ENCODE measurements at places on chromosomes 4 and X.

- no peak for DNase-seq
Measured at GRCh38 chrX:122596998-122597397, 587.1 kb upstream of the GRIA3 start.

DNA sequence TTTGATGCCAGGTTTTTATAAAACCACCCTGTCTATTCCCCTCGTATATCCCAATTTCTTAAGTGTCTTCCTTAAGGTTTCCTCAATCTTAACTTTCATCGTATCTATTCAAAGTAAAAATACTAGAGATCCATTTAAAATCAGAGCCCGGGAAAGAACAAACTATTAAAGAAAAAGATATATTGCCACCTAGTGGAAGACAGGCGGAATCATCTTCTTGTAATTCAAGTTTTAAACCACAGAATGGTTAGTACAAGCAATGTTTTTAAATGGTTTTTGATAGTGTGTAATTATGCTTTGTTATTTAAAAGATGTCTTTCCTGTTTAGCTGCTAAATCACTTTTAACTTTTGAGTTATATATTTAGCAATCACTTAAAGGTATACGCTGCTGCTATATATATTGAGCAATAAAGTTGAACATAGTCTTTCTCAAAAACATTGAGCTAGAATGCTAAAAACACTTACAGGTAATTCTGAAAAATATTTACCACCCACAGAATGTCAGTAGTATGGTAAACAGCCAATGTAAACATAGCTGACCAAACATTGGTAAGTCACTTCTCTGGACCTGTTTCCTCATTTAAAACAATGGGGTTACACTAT, 18.2 kb downstream of the PRDM8 start:
- DNase-seq, result no peak

- no peak for DNase-seq
Measured at GRCh38 chr4:79396794-79397193, 11.2 kb downstream of the GK2 start.

DNA sequence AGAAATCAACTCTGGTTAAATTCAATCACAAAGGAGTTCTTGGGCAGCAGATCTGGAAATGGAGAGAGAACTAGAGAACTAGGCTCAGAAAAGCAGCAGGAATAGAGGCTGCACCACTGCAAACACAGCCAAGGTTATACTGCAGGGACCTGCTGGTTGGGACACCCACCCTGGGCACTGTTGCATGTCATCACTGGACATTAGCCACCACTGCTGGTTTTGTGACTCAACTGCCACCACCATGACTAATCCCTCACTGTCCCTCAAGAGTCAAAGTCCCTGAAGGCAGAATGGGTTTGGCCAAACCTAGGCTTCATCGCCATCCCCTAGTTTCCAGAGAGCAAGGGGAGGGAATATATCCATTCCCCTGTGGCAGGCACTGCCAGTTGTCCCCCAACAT, 38.1 kb upstream of the IRAK1 start:
- DNase-seq, result no peak

DNA sequence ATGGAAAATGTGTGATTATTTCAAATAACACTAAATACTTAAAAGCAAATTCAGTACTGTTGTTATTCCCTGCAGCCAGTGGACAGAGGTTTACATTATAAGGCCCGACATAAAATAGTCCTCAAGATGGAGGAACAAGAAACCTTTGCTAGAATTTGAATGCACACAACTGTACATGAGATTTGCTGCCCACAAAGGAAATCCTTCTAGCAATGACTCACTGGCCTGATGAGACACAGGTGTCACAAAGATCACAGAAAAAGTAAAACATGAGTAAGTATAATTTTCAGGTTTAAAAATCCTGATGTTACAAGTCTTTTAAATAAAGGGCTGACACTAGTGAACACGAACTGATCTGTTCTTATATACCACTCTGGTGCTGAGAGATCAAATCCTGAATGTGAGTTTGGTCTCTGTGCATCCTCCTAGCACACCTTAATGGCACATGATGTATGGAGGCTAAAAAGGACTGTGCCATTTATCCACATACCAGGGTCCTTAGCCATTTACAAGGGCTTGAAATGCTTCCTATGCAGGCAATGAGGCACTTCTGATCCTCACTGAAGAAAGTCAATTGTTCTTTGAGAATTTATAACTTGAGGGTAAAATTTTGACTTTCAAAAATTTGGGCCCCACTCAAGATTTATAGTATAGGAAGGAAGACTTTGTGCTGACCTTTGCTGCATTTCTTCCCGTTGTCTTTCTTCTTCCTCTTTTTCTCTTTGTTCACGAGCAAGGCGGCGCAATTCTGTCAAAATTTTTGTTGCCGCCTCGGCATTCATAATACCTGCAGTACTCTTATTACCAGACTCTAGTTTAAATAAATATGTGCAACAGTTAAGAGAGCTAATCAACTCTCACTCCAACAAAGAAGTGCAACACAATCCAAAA, 23.0 kb downstream of the MAP7D3 start:
- no peak for DNase-seq

DNA sequence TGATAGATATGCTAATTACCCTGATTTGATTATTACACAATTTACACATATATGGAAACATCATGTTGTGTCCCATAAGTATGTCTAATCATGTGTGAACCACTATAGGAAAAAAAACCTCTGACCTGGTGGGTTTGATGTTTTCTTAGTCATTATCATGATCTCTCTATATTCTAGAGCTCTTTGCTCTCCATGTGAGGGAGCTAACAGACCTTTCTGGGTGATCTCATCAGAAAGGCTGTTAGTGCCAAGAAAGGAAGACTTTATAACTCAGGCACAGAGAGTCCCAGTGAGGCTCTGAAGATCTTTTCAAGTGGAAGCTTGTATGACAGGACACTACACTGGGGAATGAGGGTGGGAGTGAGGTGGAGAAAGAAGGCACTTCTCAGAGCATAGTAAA, 527.7 kb upstream of the MAGEB2 start:
- DNase-seq, result peak; percentile 0

DNA sequence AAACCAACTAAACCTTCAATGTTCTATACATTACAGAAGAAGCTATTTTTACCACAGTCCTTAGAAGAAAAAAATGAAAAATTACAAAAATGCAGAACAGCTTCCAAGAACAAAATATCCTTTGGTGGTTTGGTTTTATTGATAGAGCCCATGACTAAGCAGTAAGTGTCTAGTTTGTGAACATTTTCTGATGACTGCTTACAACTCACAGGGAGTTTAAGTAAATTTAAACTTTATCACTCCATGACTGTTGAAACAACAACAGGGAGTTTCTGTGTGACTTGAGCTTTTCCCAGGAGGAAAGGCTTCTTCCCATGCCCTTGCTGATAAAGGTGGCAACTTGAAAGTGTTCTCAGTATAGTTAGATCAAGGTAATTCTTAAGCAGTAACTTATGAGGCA, 2.9 kb downstream of the PF4 start:
- DNase-seq, result no peak

DNA sequence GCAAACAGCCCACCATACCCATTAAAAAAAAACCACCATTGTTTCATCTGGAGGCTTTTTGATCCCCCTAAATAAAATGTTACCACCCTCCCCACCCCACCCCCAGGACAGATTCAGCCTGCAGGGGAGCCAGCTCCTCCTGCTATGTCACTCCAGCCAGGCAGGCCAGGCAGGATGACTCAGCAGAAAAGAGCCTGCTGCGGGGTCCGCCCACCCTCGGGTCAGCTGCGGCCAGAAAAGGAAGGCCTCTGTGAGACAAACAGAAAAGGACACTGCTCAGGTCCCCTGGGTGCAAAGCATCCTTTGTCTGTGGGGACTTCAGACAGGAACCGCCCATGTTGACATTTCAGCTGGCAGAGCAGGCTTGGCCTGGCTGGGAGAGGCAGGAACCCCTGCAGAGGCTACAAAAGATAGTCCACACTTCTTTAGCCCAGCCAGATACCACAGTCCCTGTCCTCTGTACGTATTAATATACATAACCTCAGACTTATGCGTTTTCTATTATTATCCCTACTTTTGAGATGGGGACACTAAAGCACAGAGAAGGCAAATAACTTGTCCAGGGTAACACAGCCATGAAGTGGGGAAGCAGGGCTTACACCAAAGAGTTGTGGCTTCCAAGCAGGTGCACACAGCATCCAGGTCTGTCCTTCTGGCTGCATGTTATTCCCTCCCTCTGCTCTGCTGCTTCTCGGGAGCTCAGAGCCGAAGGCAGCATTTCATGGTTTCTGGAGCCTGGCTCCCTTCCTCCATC, 147.7 kb downstream of the CPEB2 start:
- DNase-seq, result peak; percentile 57

GRCh38 chr4:143185253-143186107, 763 bp downstream of the USP38 start:
- peak; percentile 23 for DNase-seq

- no peak for DNase-seq
Measured at GRCh38 chr4:82968972-82969371, 41.7 kb downstream of the LIN54 start.

- DNase-seq, result no peak
Measured at GRCh38 chr4:153794006-153794405, 5.1 kb upstream of the SFRP2 start.

GRCh38 chr4:37000281-37000680, 244.3 kb upstream of the NWD2 start:
- no peak for DNase-seq

- no peak for DNase-seq
Measured at GRCh38 chr4:107094332-107094731, 58.2 kb upstream of the DKK2 start.

DNA sequence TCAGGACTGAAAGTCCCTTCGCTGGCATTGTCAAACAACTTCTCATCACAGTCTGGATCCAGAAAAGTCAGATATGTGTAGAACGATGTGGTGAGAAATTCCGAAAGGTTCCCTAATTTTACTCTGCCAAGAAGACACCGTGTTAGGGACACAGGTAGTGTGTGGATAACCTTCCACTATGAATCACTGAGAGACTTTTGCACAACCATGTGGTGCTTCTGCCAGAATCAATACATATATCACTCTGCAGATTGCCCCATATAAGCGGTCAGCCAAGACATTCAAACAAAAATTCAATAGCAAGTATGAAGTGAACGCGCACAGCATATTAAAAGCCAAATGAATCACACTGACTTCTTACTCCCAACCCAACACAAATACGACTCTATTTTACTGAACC, 63.8 kb downstream of the PHKA2 start:
- DNase-seq, result no peak
